PC-3 (cell line): ENCODE measurements at places on chromosomes 12 and 14. TPM values are rescaled to one million over a fixed set of nuclear protein-coding genes. Genes with fewer than 3 reads are reported as not detected.

GRCh38 chr12:115253049-115253448 lies 569.1 kb upstream of the TBX3 start:
- DNase-seq, result no peak

GRCh38 chr12:90098132-90098779 lies 389.6 kb upstream of the ATP2B1 start:
- no peak for DNase-seq

DNA sequence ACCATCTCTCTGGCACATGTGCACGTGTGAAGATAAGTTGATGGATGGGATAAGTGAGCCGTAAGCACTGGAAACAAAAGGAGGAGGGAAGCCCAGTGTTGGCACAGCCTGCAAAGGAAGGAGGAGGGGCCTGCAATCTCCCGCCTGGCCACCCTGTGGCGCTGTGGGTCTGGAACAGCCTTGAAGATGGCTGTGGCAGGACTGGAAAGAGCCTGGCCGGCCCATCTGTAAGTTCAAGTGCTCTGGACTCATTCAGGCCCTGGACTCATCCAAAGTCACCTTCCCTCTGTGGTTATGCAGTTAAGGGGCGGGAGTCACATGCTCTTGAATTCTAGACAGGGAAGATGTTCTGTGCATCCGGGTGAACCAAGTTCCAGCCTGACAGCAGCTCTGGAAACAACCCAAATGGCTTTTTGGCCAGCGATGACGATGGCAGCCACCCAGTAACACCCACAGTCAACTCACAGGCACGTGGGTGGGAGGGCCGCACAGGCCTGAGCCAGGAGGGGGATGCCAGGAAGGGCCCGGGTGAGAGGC lies 50.4 kb downstream of the CHGA start:
- DNase-seq, result peak; percentile 73

DNA sequence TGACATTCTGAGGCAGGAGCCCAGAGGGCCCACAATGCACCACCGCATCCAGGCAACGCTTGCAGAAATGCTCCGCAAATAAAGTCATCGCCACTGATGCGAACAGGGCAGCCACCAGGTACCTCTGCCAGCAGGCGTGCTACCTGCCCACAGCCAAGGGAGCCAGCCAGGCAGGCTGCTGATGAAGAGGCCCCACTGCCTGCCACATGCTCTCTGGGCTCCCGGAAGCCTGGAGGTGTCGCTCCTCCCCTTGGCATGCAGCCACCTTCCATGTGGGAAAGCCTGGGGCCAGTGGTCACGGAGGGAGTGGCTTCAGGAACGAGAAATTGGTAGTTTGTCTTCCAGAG lies 14.7 kb downstream of the GPR132 start:
- peak; percentile 51 for DNase-seq

- DNase-seq, result peak; percentile 45
These were observed 12.9 kb downstream of the TTC9 start for GRCh38 chr14:70654632-70655031.

DNA sequence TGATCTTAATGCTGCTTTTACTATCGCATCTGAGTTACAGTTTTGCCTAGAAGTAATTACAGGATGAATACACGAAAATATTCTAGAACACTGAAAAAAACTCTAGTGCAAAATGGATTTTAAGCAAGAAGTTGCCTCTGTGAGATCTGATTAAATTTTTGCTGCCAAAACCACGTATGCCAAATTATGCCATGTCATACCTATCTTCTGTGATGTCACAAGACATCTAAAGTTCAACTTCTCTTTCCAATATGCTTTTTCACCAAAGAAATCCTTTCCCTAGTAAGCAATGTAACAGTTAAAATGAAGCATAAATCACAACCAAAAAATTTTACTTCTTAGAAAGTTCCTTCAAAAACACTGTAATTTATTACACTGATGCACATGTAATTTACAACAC lies 39.6 kb downstream of the HECTD4 start:
- DNase-seq, result no peak

- DNase-seq, result no peak
These were observed 7.8 kb upstream of the FZD10 start for GRCh38 chr12:130154276-130155070.

- DNase-seq, result no peak
These were observed at the start of gene DTX1 for GRCh38 chr12:113056631-113057488. Gene DTX1, plus strand, starts transcription at chr12:113056730. Its CDS starts 1,463 bp downstream, at chr12:113058193.

- DNase-seq, result no peak
These were observed 261.9 kb downstream of the TMEM132D start for GRCh38 chr12:129641926-129642325.

DNA sequence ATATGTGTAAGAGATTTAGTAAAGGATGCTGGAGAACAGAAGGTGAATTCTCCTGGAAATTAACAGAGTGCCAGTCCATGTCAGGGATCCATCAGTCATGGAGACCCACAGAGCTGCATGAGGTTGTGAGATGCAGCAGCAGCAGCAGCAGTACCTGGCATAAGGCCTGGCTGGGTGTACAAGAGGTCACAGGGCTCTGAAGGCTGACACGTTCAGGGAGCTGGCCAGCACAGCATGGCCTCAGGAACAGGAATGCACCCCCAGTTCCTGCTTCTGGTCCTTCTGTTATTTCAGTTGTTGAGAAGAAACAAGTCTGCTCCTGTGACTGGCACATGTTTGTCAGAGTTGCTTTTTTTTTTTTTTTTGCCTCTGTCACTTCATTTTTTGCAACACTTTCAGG lies 210.8 kb downstream of the CNTN1 start:
- no peak for DNase-seq

- DNase-seq, result no peak
These were observed 165.0 kb downstream of the OTOGL start for GRCh38 chr12:80264386-80264785.

GRCh38 chr14:67961676-67962075 lies 142.1 kb downstream of the RAD51B start:
- no peak for DNase-seq

Gene OTUB2
- total RNA-seq, result 7.7 and 9.0 TPM in 2 replicates

Gene MYH6
- total RNA-seq, result not detected in 2 replicates
